ENCODE measurements at places on chromosomes 3 and 15.
A peak's percentile ranks its signal among the peaks of the same experiment; 100 is the strongest.

GRCh38 chr3:29683018-29683993, 402.4 kb downstream of the RBMS3 start:
- no peak for DNase-seq

- no peak for DNase-seq
These were observed 1515.0 kb downstream of the OTOL1 start for GRCh38 chr3:163011596-163011995.

GRCh38 chr15:31265090-31265870, 61.4 kb upstream of the KLF13 start:
- no peak for DNase-seq

DNA sequence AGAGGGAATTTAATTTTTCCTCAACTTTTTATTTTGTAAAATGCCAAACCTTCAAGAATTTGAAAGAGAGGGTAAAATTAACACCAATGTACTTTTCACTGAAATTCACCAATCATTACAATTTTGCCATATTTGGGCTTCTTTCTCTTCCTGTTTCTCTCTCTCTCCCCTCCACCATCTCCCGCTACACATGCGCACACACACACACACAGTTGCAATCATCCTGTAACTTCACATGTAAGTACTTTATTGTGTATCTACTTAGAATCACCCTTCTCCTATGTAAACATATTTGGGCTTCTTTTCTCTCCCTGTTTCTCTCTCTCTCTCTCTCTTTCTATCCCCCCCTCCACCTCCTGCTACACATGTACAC, 7.4 kb downstream of the ARL14 start:
- no peak for DNase-seq

DNA sequence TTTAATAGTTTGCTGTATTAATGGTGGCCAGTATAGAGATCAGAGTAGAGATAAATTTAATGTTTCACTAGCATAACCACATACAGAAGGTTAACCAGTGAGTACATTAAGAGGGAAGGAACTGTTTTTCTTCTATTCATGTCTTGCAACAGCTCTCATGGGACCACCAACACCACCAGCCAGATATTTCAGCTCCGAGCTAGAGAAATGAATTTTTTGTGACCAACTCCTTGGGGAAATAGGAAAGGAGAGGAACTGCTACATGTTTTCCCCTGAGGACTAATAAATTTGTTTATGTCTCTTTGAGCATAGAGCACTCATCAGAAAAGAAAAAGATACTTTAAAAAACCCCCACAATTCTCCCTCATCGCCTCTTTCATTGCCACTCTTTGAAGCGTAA, 247.5 kb downstream of the MBNL1 start:
- DNase-seq, result no peak

- DNase-seq, result no peak
These were observed 7.4 kb upstream of the CHRNA3 start for GRCh38 chr15:78628227-78628626.

GRCh38 chr3:100023595-100023994, 90.7 kb downstream of the FILIP1L start:
- DNase-seq, result no peak

DNA sequence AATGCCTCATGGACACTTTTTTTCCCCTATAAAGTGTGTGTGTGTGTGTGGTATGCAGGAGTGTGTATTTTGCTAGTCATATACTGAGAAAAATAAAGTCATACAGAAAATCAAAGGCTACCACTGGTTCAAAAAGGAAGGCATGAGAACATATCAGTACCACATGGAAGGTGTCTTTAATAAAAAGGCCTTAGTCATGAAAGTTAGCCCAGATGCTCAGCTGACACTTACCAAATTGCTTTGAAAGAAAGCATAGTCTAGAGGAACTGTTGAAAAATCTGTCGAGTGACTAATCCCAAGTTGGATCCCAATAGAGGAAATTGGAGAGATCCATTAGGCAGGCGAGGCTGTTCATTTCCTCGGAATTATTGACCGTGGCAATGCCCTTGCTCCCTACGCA, 432.9 kb upstream of the CFAP20DC start:
- DNase-seq, result no peak

GRCh38 chr15:72155635-72156616, 37.7 kb downstream of the SENP8 start:
- DNase-seq, result peak; percentile 81

- no peak for DNase-seq
These were observed 272.5 kb downstream of the TBC1D5 start for GRCh38 chr3:17469954-17470353.

DNA sequence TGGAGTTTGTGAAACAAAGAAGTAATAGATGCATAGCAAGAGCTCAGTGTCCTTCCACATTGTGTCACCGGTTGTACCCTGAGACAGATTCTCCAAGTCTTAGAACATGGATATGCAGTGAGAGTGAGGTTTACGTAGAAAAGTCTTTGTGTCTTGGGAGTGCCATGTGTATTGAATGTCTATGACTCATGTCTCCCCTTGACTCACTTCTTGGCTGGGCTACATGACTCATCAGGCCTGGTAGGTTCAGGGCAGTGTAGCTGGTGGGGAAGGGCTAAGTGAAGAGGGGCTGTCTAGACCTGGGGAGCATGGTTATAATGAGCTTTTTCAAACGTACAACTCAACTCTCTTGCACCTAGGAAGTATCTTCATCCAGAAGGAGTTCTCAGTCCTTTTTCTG, 167.4 kb downstream of the GAP43 start:
- DNase-seq, result peak; percentile 33

- DNase-seq, result no peak
These were observed 37.2 kb downstream of the ABHD5 start for GRCh38 chr3:43727930-43728329.

GRCh38 chr15:25859838-25860645, 3.1 kb downstream of the ATP10A start:
- no peak for DNase-seq

DNA sequence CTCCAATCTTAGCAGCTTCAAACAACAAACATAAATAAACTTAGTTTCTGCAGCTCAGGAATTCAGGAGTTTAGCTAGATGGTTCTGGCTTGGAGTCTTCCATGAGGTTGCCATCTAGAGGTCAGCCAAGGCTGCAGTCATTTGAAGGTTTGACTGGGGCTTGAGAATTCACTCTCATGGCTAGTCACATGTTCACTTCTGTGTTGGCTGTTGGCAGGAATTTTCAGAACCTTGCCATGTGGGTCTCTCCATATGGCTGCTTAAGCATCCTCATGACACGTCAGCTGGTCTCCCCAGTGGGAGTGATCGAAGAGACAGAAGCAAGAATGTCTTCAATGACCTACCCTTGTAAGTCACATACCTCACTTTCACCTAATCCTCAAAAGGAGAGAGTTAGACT, 269.2 kb upstream of the CNTN3 start:
- DNase-seq, result no peak

DNA sequence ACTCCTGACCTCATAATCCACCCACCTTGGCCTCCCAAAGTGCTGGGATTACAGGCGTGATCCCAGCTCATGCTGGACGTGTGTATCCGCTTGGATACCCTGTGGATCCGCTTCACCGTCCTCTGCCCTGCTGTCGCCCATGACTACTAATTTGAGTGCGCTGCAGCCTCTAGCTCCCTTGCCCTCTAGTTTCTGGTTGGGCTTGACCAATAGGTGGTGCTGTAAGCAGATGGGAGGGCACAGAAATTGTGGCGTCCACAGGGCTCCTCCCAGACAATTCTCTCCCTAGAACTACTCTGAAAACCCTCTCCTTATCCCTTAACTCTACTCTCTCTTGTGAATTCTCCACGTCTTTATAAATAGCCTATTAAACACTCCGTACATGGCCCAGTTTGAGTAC, 36.2 kb downstream of the ZPLD1 start:
- no peak for DNase-seq

GRCh38 chr15:81157195-81157938, 23.3 kb downstream of the CFAP161 start:
- no peak for DNase-seq

- DNase-seq, result no peak
These were observed 594 bp downstream of the CRELD1 start for GRCh38 chr3:9934235-9934621.

GRCh38 chr15:81296673-81297072, 27.3 kb downstream of the STARD5 start:
- peak; percentile 69 for DNase-seq

- DNase-seq, result no peak
These were observed 99.3 kb downstream of the ARNT2 start for GRCh38 chr15:80503319-80503952.

DNA sequence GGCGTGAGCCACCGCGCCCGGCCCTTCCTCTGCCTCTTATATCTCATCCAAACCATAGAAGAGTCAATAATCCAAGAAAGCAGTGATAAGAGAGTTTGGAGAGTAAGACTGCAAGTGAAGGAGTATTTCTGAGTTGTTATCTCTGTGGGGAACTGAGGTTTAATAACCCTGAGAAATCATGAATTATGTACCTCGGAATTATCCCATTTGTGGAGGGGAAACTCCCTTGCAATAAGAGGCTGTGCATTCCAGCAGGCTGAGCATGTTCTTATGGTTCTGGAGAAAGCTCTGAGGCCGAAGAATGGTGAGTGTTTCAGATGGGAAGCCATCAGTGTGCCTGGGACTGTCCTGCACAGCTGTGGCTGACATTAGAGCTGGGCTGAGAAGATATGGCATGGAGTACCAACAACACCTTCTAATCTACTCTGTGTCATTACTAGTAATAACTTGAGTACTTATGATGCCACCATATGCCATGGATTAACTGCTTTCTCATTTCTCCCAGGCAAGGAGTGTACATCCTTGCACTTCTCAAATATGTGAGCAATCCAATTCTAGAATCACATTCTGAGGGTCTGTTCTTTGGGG, 31.4 kb upstream of the NOX5 start:
- no peak for DNase-seq

DNA sequence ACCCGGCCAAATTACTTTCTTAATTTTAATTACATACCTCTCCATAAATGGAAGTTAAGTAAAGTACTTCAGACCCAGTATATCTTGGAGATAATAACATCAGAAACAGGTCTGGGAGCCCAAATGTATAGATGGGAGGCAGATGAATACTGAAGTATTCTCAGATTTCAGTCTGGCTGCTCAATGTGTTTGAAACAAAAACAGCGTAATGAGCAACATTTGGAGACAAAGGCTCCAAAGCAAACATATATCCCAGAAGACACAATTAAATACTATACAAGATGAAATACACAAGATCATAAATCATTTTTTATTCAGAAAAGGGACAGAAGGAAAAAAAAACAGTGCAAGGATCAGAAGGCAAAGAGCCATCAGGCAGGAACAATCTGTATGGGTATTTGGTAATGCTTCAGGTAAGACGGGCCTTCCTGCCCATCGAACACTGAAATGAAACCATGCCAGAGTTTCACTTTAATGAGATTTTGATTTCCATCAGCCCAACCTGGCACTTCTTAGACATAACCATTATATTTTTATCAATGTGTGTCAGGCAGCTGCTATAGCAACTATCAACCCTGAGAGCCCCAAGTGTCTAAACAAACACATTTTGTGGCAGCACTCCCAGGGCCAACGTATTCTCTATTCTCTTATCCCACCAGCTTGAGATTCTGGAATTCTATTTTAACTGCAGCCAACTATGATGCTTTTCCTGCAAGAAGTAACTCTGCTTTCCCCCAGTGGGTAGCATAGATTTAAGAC, 210.8 kb downstream of the STT3B start:
- DNase-seq, result no peak

DNA sequence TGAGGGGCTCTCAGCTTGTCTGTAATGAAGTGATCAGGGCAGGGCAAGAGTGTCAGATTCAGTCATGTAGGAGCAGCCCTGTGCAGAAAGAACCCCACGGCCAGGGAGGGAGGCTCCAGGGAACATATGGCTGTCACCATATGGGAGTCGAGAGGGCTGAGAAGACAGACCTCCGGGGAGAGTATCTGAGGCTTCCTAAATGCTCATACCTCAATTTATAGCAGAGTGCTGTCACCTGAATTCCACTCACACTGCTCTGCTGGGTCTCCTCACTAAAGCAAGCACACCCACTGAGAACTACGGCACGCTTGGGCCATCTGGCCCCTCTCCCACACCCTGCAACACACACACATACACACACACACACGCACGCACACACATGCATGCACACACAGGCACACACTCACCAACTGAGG, 92.3 kb upstream of the TJP1 start:
- no peak for DNase-seq

DNA sequence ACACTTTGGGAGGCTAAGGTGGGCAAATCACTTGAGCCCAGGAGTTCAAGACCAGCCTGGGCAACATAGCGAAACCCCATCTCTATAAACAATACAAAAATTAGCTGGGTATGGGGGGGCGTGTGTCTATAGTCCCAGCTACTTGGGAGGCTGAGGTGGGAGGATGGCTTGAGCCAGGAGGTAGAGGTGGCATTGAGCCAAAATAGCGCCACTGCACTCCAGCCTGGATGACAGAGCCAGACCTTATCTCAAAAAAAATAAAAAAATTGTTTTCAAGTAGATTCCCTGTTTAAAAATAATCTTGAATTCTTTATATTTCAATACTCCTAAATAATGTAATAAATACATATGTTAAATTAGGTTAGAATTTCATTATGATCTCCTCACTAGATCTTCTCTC, 9.8 kb downstream of the HMCES start:
- no peak for DNase-seq

- DNase-seq, result no peak
These were observed 28.7 kb downstream of the ATP1B3 start for GRCh38 chr3:141905129-141905528.

Data from stimulated activated CD4-positive, alpha-beta T cell treated with anti-CD3 and anti-CD28 coated beads, Interleukin-4, amount 100 ng/mL, for 48 hours (primary cell).